ENCODE measurements at places on chromosomes 7 and 10.

- no peak for DNase-seq
Measured at GRCh38 chr10:120308589-120308988, 148.4 kb upstream of the PLPP4 start.

DNA sequence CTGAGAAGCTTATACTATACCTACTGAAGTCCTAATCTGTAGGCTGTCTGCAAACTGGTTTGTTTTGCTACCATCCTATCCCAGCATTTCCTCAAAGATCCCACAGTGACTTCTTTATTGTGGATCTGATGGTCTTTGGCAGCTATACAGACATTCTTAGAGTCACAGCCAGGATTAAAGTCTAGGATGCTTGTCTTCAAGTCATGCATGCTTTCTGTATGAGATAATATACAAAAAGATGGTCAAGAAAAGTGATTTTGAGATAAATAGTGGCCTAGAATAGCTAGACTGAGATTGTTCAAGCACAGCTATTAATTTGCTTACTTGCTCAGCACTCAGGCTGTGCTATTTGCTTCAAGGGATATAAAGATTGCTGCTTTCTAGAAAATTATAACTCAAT, 454.4 kb downstream of the AUTS2 start:
- no peak for DNase-seq

- DNase-seq = no peak
Measured at GRCh38 chr10:118672766-118673715, 77.6 kb upstream of the PRLHR start.

- no peak for DNase-seq
Measured at GRCh38 chr10:25048450-25048849, 32.0 kb downstream of the THNSL1 start.

GRCh38 chr7:155282671-155283070, 15.0 kb upstream of the INSIG1 start:
- DNase-seq = no peak

DNA sequence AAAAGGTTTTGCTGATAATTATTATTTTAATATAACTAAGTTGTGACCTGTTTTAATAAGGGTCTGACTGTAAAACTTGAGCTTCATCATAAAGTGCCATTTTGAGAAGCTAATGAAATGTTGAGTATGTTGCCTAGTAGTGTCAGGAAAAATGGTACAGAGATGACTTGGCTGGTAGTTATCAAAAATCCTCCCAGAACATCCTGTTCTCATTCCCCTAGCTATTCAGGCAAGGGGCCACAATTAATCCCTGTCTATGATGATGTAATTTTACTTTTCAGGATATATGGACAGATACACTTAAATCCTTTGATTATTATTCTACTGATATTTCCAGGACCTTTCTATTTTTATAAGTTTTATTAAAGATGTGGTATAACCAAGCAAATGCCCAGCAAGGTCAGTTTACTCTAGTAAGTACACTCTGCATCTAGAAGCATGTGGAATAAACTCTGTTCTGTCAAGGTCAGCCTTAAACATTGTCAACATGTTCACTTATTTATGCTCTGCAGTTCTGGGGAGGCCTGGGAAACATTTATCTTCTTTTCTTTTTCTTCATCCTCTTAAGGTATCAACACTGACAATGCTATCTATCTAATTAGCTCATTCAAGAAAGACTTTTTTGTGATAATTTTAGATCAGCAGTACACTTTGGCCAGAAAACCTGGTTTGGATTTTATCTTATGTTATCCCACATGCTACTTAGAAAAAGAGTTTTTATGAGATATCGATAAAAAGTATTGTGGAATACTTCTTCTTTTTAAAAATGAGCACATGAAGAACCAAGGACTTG, 32.1 kb downstream of the BTRC start:
- no peak for DNase-seq

GRCh38 chr7:139526578-139527544, 3.4 kb downstream of the CLEC2L start:
- DNase-seq = no peak

DNA sequence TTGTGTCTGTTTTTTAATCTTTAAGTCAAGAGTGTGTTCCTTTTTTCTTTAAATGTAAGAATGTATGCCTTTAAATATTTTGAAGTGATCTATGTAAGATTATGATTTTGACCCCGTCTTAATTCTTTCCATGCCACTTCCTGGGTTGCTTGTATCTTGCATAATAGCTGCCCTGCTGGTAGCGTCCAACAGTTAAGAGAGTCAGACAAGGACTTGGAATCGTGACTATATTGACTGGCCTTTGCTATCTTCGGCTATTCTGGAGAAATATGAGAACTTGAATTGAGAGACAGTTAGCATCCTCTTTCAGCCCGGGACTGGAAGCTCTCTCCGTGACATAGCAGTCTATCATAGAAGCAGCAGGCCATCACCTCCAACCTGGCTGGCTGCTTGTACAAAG, 13.0 kb downstream of the NRP1 start:
- DNase-seq = no peak

GRCh38 chr7:155731871-155732270, 80.4 kb downstream of the SHH start:
- no peak for DNase-seq

DNA sequence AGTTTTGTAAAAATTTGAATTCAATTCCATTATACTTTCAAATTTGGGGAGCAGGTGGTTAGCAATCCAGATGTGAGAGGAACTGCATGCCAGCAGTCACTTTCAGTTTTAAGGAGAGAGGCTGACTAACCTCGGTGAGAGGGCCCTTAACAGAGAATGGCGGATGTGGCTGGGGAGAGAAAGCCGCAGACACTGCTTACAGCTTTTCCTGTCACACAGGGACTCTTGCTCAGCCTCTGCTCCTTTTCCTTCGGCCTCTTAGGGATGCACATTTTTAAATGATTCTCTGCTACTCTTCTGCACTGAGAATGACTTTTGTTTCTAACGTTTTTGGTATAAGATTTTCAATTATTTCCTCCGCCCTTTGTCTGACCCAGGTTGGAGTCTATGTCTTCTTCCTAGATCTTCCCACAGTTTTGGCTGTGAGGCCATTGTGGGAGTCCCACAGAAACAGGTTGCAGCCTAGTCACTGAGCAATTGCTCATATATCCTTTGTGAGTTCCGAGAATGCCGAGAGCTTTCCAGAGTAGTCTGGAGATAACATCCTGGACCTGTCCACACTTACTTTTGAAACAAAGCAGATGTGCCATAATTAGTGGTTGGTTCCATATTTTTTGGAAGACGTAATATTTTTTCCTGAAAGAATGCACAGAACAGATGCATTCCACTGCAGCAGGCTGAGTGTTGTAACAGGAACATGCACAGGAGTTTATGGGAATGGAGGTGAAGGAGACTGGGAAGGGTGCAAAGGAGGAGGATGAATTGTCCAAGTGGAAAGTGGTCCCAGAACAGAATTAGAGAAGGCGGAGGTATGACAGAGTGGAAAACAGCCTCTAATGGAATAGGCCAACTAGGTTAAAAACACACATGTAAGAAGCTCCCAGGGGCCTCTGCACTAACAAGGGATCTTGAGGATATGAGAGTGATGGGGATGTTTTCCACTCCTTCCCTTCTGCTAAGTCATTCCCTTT, 168.0 kb upstream of the ZNF32 start:
- DNase-seq = peak; percentile 37

DNA sequence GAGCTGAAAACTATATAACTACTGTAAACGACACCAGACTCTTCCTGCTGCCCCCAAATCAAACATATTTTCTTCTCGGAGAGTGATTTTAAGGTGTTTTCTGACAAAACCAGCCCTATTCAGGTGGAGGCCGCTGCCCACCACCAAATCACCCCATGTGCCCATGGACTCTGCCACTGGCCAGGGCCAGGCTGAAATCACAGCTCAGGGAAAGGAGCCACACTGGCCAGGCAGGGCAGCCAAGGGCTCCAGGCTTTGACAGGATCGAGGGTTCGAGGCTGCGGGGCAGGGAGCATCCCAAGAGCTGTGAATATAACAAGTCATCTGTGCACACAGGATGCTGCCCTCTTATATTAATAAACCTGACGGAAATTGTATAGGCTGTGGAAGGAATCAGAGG, 48.3 kb downstream of the OAT start:
- DNase-seq = no peak

GRCh38 chr7:138223402-138223879, 147.2 kb downstream of the AKR1D1 start:
- no peak for DNase-seq

GRCh38 chr10:28219251-28219650, 83.6 kb downstream of the MPP7 start:
- no peak for DNase-seq

GRCh38 chr10:78381107-78381506, 347.4 kb downstream of the RPS24 start:
- DNase-seq = no peak

DNA sequence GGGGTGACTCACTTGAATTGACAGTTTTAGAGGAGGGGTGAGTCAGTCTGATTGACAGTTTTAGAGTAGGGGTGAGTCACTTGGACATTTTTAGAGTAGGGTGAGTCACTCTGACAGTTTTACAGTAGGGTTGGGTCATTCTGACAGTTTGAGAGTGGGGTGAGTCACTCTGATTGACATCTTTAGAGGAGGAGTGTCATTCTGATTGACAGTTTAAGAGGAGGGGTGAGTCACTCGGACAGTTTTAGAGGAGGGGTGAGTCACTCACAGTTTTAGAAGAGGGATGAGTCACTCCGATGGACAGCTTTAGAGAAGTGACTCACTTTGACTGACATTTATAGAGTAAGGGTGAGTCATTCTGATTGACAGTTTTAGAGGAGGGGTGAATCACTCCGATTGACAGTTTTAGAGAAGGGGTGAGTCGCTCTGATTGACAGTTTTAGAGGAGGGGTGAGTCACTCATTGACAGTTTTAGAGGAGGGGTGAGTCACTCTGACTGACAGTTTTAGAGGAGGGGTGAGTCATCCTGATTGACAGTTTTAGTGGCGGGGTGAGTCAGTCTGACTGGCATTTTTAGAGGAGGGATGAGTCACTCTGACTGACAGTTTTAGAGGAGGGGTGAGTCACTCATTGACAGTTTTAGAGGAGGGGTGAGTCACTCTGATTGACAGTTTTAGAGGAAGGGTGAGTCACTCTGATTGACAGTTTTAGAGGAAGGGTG, 595.9 kb downstream of the DNAJB6 start:
- no peak for DNase-seq

DNA sequence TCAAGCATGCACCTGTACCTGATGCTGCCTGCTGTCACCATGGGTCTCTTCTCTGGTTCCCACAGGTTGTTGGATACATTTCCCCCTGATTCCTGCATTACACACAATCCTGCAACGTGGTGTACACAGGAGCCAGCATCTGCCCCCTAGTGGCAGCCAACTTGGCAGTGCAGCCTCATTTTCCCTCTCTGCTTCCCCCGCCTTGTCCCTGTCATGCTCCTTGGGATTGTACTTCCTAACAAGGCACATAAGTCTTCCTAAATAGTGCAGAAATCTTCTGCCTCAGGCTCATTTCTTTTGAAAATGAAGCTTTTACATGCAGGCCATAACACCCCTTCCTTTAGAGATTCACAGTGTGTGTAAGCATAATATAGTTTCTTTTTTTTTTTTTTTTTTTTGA, 387.5 kb downstream of the CCSER2 start:
- DNase-seq = no peak

- peak; percentile 10 for DNase-seq
Measured at GRCh38 chr10:35335133-35336083, 901 bp upstream of the CCNY start.

DNA sequence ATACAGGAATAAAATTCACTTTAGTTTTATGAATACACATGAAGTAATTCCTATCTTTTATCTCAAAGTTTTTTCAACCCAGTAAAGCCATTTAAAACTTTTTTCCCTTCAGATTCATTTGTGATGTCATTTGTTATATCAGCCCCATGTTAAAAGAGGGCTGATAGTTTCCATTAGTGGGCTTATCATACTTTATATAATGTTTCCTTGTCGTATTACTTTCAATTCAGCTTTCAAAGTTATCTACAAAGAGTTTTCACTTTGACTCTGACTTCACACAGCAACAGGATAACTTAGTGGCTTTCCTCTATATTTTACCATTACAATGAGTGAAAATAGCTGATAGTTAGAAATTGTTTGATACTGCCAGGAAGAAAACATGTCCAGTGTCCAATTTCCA, 484.8 kb downstream of the SUGCT start:
- DNase-seq = no peak

- DNase-seq = no peak
Measured at GRCh38 chr7:7786595-7786994, 68.2 kb upstream of the RPA3 start.

GRCh38 chr7:110987127-110987693, 103.7 kb upstream of the LRRN3 start:
- no peak for DNase-seq

GRCh38 chr7:137313201-137313600, 30.3 kb downstream of the PTN start:
- no peak for DNase-seq

- DNase-seq = no peak
Measured at GRCh38 chr10:74419958-74420375, 268.9 kb downstream of the ADK start.

DNA sequence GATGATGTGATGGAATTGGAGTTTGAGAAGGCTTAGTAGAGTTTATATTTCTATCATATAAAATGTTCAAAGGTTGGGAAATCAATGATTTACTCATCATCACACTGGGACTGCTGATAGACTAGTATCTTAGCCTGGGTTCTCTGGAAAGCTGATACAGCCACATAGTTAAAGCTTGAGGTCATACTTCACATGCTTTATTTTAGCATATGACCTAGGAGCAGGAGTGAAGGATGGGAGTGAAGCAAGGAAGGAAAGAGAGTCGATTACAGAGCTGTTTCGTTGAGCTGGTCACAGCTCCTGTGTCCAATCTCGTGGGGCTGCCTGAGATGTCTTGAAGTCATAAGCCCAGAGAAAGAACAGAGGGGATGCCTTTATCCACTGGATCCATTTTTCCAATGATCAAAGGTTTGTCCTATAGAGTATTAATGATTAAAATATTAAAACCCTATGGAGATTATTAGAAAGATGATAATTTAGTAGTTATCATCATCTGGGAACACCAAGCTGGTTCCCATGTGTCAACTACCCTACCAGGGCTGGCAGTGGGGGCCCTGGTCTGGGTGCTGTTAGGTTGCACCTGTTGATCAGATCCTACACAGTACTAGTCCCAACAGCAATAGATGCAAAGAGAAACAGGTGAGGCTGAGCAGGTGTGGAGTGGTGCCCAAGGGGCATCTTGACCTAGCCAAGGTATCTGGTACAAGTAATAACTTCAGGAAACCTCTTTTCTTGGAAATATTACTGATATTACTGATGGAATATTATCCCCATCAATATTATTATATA, 77.8 kb downstream of the BAMBI start:
- DNase-seq = no peak

DNA sequence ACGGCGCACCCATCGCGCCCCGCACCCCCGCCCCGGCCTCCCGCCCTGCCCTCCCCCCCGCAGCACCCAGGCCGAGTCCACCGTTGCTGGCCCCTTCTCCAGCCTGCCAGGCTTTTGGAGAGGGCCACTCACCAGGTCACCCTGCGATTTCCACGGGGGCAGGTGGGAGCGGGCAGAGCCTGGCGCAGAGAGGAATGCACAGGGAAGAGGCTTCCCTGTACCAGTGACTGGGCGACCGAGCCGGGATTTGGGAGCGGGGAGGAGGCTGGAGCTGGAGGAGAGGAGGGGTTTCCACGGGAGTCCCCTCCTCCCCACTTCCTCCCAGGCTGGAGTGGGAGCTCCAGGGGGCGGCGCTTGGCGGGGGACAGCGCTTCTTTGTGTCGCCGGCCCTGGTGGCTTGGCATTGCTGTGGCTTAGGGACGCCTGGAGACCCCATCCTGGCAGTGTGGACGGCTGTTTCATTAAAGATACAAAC, 19.3 kb downstream of the TCAF1 start:
- no peak for DNase-seq

GRCh38 chr7:29243910-29244655, 49.5 kb downstream of the CHN2 start:
- no peak for DNase-seq

GRCh38 chr10:119830851-119831250, 41.8 kb downstream of the MCMBP start:
- DNase-seq = no peak
